ENCODE measurements at places on chromosomes 6 and 20.

DNA sequence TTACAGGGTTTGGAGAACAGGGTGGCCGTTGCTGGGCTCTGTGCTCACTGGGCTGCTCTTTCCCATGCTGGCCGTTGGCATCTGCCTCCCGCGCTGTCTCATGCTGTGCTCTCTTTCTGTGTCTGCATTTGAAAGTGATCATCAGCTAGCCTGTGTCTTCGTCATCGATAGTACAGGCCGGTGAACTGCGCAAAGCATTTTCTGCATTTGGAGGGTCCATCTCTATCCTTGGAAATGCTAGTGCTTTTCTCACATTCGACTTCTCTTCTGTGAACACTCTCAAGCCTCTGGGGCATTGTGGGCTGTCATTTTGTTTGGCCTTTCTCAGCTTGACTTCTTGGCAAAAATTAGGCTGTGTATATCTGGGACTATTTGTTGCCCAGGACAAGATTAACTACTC is 6.8 kb upstream of the SNHG17 start:
- DNase-seq: no peak

GRCh38 chr20:10609770-10610169 is 64.0 kb downstream of the JAG1 start:
- DNase-seq: no peak

DNA sequence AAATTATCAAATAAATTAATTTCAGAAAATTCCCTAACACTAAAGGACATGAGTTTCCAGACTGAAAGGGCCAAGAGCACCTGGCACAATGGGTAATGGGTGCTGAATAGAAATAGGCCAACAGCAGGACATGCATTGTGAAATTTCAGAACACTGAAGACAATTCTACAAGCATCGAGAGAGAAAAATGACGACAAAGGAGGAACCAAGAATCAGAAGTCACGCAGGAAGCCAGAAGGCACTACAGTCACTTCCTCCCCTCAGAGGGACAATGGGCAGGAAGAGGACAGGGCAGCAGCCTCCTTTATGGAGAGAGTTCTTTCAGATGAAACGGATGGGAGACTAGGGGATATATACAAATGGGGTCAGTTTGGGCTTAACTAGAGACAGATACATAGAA is 29.6 kb downstream of the PCNA start:
- DNase-seq: no peak

DNA sequence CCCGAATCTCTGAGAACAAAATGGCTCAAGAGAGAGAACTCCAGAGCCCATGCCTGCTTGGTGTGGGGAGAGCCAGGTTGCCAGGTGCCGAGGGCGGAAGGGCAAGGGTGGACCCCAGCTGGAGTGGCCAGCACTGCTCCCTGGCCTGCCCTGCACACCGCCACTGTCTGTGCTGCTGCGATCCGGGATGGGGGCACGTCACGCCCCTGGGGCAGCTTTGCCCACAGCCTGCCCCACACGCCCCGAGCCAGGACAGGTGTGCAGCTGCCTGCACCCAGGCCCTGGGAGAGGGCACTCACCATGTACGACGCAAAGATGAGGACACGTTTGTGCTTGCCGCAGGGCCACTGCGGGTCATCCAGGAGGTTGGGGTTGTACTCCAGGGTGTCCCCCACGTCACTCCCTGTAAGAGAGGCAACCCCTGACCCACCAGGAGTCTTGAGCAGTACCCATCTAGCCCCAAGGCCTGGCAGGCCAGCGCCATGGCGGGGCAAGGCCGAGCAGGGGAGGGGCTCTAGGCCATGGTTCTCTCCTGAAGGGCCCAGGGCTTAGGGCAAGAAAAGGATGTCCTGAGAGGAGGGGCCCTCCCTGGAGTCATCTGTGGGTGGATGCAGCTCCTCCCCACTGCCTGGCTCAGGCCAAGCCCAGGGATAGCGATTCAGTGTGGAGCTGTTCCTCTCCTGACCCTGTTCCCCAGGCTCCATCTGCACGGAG is 5.9 kb downstream of the RPS21 start:
- no peak for DNase-seq

Data from activated CD8-positive, alpha-beta memory T cell treated with anti-CD3 and anti-CD28 coated beads, Interleukin-2, amount 10 ng/mL, durations not matched to agents 7 days and 5 days (primary cell).